ENCODE measurements at places on chromosomes 1 and 21.

- no peak for DNase-seq
Observed at GRCh38 chr1:51605961-51606723, 10.8 kb upstream of the OSBPL9 start.

GRCh38 chr21:45150638-45151131, 76.3 kb downstream of the ADARB1 start:
- DNase-seq, result no peak

DNA sequence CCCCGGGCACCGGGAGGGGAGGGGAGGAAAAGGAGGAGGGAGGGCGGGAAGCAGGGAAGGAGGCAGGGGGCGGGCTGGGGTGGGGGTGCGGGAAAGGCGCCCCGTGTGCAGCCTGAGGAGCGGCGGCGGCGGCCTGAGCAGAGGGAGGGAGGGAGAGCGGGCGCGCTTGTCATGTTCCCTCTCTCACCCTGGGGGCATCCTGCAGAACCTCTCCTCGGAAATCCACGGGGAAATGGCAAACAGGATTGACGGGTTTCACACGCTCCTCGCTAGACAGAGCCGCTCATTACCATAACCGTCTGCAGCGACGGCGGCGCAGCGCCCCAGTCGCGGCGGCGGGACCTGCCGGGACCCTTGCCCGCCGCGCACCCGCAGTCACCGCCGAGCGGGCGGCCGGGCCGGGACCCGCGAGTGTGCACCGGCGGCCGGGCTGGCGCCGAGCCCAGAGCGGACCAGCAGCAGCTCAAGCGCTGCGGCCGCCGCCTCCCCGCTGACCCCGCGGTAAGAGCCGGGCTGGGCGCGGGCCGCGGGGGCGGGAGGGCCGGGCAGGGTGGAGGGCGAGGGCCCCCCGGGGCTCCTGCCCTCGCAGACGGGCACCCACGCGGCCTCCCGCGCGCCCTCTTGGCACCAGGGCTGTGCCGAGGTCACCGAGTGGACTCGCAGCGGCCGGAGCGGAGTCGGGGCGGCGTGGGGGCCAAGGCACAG, at the start of gene SERTAD4:
SERTAD4 (plus strand) TSS at position 286 of the 705 bp plus-strand sequence. CDS start 5,165 bp downstream, outside the sequence.
- DNase-seq, result peak; percentile 53

- DNase-seq, result no peak
Observed at GRCh38 chr1:18534810-18535205, 54.1 kb downstream of the KLHDC7A start.

DNA sequence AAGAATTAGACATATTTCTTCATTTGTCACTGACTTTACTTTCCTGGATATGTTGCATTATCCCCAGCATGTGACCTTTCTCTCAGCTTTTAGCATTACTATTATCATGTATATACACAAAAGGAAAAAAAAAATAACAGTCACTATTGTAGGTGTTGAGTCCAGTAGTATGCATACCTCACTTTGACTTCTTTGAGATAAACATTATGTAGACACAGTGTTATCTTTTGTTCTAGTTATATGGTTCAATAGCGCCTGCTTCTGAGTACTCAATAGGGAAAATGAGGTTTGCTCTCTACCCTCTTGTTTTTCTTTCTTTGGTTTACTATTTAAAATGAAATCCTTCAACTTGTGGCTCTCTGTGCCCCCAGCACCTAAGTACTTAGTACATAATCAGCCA, 409.6 kb upstream of the PKN2 start:
- DNase-seq, result no peak

DNA sequence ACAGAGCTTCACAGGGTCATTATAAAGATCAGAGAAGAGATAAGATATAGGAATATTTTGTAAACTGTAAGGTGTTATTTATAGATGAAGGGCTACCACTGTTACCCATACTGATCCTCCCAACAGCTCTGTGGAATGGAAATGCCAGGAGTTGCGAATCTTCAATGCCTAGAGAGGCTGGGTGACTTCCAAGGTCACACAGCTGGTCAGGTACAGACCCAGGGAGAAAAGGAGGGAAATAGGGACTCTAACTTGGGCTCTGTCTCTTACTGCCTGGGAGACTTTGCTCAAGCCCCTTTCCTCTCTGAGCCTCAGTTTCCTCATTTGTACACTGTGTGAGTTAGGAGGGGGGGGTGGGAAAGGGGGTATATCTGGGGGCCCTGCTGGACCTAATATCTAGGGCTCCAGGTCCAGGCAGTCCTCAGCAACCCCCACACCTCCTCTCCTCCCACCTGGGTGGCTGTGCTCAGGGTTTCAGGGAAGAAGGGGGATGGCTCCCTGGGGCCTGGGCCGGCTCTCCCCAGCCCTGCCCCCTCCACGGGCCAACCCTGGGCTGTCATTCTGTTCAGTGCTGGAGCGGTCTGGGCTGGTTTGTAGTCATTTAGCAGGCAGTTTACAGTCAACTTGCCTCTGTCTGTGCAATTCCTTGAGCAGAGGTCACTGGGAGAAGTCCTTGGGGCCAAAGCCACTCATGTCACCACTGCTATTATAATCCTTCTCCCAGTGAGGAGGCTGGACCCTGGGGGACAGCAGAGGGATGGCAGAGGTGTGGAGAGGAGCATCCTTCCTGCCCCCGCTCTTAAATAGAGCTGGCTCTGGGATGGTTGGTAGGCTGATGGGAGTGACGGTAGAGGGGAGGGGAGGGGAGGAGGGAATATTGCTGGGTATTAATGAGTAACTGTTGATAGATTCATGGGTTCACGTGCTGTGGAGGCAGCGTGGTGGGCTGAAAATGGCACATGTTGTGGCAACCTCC, 1.7 kb downstream of the BSND start:
- no peak for DNase-seq

DNA sequence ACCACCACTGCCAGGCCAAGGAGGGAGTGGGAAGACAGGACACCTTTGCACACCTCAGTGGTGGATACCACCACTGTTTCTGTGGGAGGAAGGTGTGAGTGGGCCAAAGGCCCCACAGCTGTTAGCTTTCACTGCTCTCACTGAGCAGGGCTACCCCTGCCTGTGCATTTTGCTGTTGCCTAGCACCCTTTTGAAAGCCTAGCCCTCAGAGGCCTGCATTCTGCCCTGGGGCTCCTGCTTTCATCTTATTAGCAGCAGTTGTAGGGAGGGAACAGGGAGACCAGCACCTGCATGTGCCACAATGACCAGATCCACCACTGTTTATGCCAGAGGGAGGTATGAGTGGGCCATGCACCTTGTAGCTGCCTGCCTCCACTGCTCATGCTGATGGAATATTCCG, 110.9 kb upstream of the C21orf91 start:
- DNase-seq, result no peak

- DNase-seq, result no peak
Observed at GRCh38 chr1:234373959-234374254, 651 bp downstream of the COA6 start.

GRCh38 chr1:192539297-192540092, 36.1 kb upstream of the RGS1 start:
- no peak for DNase-seq

- DNase-seq, result peak; percentile 23
Observed at GRCh38 chr1:27662707-27663393, 9.1 kb downstream of the IFI6 start.

- no peak for DNase-seq
Observed at GRCh38 chr1:190258003-190258402, 219.7 kb downstream of the BRINP3 start.

DNA sequence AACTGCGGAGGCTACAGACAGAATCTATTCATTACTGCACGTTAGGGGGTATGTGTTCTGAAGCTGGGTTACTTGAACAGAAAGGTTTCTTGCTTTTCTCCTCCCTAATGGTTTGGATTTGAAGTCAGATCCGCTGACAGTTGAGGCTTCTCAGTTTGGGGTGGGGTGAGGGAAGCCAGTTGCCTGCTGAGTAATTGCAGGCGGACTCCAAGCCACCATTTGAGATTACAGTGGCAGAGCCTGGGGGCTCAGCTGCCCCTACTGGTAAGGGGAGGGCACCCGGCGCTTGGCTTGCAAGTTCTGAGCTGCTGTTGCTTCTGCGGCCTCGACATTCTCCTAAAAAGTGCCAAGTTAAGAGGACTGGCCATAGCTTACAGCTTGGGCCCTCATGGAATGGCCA, 2.0 kb downstream of the GRHL3 start:
- no peak for DNase-seq

DNA sequence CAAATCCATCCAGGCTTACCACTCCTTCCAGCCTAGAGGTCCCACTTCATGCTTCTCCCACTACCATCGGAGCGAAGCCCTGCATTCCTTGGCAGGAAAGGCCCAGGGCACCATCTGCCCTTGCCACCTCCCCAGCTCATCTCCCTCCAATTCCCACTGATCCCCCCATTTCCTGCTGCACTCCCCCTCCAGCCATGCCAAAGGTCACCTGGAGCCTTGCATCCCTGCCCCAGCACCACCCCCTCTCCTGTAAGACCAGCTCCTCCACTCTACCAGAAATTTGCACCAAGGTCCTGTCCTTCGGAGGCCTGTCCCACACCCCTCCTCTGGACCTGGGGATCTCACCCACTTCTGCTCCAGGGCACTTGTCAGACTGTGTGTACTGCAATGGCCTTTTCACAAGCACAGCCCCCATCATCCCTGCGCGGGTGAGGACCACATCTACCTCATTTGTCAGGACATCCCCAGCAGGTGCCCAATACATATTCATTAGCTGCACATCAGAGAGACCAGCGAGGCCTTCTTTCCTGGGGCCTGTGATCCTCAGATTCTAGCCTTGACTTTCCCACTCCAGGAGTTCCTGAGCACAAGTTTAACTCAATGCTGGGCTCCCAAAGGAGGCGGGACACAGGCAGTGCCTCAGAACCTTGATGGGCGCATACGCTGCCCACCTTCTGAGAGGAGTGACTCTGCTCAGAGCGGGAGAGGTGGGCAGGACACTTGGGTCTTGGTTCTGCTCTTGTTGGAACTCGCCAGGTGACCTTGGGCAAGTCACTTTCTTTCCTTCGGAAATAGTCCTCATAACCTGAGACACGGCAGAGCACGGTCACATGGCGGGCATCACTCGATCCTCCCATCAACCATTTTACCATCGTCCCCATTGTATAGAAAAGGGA, 49.9 kb upstream of the EDN2 start:
- DNase-seq, result no peak

DNA sequence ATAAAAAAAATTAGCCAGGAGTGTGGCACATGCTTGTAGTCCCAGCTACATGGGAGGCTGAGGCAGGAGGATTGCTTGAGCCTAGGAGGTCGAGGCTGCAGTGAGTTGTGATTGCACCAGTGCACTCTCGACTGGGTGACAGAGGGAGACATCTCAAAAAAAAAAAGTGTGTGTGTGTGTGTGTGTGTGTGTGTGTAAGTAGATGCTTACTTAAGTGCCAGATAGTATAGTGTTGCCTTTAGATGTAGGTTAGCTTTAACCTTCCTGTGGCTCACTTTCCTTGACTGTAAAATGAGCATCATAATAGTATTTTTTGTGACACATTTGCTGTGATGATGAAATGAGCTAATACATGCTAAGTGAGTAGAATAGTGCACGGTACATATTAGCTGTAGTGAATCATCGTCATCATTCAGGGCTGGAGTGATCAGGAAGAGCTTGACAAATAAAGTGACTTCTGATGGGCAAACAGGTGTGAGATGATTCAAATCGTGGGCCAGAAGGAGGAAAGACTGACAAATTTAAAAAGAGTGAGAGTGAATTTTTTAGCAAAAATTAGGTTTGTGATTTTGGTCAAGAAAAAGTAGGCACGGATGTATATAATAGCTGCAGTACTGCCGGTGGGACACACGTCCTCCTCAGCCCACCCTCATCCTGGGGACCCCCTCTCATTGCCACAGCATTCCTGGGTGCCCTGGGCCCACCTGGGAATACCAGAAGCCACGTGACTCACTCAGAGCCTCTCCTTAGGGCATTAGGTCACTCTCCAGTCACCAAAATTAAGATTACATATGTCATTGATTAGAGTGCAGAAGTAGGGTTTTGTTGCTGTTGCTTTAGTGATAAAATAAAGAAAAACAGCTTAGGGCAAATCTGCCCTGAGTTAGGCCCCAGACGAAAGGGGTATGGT, 33.9 kb downstream of the EIF2D start:
- DNase-seq, result no peak

GRCh38 chr21:41242238-41242829, 74.3 kb upstream of the FAM3B start:
- no peak for DNase-seq

- DNase-seq, result no peak
Observed at GRCh38 chr1:220824031-220824989, 37.6 kb downstream of the MTARC1 start.

- DNase-seq, result no peak
Observed at GRCh38 chr1:230518511-230518910, 92.4 kb upstream of the PGBD5 start.

DNA sequence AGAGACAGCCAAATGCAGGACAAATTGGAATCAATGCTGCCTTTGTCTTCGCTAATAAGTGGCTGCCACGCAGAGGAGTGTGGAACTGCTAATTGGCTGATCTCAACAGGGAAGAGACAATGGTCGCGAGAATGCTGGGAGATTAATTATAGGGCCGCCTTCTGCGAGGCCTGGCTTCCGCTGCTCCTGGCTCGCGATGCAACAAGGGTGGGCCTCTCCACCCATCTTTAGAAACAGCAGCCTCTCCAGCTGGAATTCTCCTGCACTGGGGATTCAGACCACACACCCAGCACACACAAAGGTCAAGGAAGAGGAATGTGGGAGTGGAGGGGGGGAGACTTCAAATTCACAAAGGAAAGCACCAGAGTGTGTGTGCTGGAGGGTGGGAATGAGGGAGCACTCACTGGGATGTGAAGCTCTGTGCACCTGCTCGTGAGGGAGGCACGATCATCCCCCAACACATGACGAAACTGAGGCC, 200.7 kb upstream of the GRIK3 start:
- DNase-seq, result peak; percentile 67

- peak; percentile 26 for DNase-seq
Observed at GRCh38 chr1:186680245-186681061, at the start of gene PTGS2. PTGS2 (minus strand) TSS chr1:186680423; CDS start chr1:186680290, 133 bp downstream.

DNA sequence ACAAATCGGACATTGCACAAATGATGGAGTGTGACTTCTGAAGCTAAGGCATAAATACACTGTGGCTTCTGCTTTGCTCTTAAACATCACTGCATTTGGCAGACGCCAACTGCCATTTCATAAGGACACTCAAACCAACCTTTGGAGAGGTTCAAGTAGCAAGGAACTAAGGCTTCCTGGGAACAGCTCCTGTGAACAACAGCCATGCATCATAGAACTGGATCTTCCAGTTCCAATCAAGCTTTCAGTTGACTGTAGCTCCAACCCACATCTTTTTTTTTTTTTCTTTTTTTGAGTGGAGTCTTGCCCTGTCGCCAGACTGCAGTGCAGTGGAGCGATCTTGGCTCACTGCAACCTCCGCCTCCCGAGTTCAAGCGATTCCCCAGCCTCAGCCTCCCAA, 10.7 kb upstream of the HUNK start:
- no peak for DNase-seq

- no peak for DNase-seq
Observed at GRCh38 chr1:100971021-100971420, 54.6 kb downstream of the DPH5 start.

GRCh38 chr1:166139735-166140134, 27.1 kb downstream of the FAM78B start:
- no peak for DNase-seq

GRCh38 chr1:27397110-27397509, 4.7 kb downstream of the GPR3 start:
- DNase-seq, result no peak

GRCh38 chr1:113369040-113369439, 21.3 kb upstream of the MAGI3 start:
- DNase-seq, result no peak

Measured in NCI-H1417 treated with DMSO at 0.1 percent for 48 hours (cell line).